ENCODE measurements at places on chromosomes 11 and 22.
A peak's percentile ranks its signal among the peaks of the same experiment; 100 is the strongest.

DNA sequence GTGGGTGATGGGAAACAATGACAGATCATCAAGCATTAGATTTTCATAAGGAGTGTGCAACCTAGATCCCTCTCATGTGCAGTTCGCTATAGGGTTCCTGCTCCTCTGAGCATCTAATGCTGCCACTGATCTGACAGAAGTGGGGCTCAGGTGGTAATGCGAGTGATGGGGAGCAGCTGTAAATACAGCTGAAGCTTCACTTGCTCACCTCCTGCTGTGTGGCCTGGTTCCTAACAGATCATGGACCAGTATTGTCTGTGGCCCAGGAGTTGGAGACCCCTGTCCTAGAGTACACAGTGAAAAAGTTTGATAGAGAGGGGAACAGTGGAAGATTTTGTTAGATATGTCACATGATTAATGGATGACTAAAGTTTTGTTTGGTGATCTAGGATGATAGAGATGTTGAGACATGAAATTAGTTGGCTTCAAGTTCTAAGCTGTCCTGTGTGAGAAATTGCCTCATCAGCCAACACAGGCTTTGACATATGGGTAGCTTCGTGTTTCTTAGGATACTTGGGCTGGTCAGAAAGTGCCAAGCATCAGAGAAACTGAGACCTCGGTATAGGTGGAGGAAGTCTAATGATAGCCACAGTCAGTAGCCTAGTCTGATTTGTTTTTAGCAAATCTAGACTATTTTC lies 47.4 kb downstream of the ARHGEF12 start:
- no peak for DNase-seq

- no peak for DNase-seq
Measured at GRCh38 chr11:884578-885070, 26.0 kb downstream of the CHID1 start.

- no peak for DNase-seq
Measured at GRCh38 chr22:45195616-45196015, 31.9 kb downstream of the NUP50 start.

DNA sequence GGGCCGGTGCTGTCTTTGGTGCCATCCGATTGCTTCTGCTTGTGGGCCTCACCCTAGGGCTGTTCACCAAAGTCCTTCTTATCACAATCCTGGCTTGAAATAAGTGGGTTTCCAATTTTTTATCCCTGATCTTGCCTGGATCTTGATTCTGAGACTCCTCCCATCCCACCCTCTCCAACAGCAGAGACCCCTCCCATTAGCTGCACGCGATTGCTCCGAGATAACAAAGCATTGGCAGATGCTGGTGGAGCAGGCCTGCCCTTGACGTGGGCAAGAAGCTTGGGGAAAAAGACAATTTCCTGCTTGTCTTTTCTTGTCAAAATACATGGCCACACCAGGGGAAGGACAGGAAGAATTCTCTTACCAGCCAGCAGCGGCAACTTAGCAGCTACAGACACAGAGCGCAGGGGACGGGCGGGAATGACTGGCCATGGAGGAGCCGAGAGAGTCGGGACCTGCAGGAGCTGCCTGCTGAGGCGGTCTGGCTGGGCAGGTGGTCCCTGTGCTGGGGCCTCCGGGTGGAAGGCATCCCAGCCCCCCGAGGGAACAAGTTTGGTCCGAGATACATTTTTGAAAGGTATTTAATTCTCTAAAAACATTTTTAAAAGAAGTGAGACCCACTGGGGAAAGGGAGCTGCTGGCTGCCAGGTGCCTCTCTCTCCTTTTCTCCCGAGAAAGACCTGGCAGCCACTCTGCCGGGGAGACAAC lies 9.7 kb upstream of the BID start:
- no peak for DNase-seq

DNA sequence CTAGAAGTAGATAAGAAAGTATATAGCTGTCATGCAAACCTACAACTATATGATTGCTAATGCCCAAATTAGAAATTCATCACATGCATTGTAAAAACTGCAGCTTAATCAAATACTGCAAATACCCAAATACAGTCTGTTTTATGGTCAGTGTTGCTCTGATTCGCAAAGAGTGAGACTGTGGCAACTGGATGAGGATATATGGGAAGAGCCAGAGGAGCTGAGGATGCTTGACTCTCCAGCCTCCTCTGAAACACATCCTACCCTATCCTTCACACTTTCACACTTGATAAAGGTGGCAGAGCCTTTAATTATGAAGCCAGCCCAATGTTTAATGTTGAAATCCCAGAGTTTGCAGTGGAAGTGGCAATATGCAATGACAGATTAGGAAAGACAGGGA lies 21.9 kb upstream of the OR2AT4 start:
- DNase-seq, result no peak

- no peak for DNase-seq
Measured at GRCh38 chr22:40462195-40462984, 92.0 kb downstream of the SGSM3 start.

DNA sequence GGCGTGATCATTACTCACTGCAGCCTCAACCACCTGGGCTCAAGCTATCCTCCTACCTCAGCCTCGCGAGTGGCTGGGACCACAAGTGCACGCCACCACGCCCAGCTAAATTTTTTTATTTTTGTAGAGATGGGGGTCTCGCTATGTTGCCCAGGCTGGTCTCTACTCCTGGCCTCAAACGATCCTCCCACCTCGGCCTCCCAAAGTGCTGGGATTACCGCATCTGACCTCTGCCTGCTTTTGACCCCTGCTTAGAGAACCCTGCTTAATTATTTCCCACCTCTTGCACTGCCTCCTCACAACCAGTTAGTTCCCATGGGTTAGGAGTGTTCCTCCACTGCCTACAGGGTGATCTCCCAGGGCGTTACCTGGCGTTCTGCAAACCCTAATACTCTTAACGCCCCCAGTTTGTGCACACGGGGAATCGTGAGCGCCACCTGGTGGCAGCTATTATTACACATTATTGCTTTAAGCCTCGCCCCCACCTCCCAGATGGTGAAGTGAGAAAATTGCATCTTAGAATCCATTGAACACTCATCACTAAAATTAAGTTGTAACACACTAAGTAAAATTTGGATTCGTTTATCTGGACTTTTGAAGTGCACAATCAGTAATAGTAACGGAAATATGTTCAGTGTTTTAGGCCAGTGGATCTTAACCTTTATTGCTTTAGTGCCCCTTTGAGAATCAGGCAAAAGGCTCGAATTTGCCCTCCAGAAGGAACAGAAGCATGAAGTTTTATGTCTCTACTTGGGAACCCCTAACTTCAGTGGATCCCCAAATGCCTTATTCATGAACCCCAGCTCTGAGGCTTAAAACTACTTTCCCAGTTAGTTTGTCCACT lies 61.4 kb upstream of the ASPHD2 start:
- peak; percentile 55 for DNase-seq

DNA sequence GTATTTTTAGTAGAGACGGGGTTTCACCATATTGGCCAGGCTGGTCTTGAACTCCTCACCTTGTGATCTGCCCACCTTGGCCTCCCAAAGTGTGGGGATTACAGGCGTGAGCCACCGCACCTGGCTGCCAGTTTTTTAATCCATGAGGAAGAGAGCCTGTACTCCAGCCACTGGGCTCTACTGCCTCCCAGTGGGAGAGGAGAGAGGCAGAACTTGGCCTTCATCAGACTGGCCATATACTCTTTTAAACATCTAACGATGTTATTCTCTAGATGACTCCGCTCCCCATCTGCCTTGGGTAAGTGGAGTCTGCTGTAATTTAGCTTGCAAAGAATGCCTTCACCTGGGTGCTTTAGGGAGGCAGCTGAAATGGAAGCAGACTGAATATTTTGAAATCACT lies 34.6 kb downstream of the SLC6A5 start:
- no peak for DNase-seq

GRCh38 chr11:115069599-115069998 lies 391.3 kb downstream of the NXPE2 start:
- DNase-seq, result no peak

- DNase-seq, result no peak
Measured at GRCh38 chr11:2518983-2519340, 74.2 kb downstream of the KCNQ1 start.

DNA sequence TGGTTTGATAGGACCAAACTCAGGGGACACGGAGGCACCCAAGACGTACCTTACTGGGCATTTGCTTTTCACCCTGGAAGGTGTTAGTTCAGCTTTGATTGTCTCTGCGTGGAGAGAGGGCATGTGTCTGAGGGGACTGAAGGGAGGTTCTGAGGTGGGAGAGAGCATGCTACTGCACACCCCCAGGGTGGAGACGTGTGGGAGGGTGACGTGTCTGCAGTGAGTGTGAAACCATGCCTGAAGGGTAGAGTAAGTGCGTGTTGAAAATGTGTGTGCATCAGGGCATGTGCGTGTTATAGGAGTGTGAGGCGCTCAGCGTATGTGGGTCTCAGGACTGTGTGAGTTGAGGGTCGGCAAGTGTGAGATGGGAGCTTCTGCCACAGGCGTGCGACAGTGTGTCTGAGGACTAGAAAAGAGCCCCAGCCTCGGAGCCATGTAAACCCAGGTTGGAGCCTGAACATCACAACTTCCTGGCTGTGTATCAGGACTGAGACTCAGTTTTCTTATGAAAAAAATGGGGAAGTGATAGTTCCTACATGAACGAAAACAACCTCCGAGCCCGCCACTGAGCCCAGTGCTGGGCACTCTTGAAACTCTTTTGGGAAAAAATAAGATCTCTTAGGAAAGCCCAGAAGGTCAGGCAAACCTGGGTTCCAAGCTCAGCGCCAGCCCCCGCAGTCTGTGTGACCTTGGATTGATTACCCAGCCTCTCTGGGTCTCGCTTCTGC lies 11.8 kb upstream of the KCNJ11 start:
- DNase-seq, result no peak

DNA sequence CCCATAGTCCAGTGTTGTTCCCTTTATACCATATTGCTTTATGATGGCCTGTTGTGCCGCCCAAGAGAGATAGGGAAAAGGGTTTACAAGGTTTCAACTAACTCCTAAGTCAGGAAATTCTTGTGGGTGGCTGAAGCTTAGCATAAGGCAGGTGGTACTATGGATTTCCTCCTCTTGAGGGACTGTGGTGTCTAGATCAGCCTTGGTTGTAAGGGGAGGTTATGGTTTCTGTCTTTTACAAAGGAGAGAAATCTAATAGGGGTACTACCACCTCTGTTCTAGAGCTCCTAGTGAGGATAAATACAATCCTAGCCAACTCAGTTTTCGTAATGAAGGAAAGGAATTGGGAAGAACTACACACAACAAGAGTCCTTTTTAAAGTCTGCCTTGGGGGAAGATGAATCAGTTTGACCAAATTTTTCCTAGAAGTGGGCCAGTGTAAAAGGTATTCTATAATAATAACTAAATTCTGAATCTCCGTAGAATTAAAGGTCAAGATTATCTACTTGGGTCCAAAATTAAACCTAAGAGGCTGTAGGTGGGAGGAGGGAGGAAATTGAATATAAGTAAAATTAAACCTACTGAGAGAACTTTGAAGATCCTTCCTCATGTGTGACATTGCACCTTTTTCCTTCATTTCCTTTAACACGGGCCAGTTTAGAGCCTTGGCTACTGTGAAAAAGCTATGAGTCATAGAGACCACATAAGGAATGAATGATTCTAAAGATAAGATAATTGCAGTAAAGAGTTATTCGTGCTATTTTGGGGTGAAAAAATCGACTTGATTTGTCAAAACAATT lies 17.2 kb downstream of the DLAT start:
- DNase-seq, result peak; percentile 45

- no peak for DNase-seq
Measured at GRCh38 chr22:44596396-44597125, 98.5 kb upstream of the RTL6 start.

GRCh38 chr11:37333345-37333744 lies 735.3 kb upstream of the RAG2 start:
- DNase-seq, result no peak

DNA sequence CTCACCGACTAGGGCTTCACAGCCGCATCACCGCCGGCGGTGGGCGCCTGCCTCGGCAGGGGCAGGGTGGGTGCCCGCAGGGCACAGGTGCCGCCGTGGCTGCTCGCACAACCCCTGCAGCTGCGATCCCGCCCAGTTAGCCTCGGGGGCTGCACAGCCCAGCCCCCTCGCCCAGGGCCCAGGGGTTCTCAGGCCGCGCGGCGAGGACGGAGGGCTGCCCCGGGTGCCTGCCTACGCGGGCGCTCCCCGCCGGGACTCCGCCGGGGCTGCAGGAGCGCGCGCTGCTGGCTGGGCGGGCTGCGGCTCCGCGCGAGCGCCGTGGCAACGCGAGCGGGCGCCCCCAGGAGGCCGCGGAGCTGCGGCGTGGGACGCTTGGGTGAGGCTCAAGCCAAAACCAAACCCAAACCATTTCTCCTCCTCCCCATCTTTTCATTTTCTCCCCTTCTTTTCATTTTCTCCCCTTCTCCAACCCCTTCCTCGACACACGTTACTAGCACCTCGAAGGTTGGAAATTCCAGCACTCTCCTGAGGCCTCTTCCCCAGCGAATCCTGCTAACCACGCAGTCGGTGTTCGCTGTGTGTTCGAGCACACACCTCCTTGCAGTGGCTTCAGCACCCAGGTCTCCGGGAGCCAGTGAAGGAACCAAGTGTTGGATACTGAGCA lies at the start of gene MICAL3:
MICAL3 (minus strand) TSS at position 286 of the 664 bp plus-strand sequence. CDS start 117,749 bp downstream, outside the sequence.
- DNase-seq, result peak; percentile 82

DNA sequence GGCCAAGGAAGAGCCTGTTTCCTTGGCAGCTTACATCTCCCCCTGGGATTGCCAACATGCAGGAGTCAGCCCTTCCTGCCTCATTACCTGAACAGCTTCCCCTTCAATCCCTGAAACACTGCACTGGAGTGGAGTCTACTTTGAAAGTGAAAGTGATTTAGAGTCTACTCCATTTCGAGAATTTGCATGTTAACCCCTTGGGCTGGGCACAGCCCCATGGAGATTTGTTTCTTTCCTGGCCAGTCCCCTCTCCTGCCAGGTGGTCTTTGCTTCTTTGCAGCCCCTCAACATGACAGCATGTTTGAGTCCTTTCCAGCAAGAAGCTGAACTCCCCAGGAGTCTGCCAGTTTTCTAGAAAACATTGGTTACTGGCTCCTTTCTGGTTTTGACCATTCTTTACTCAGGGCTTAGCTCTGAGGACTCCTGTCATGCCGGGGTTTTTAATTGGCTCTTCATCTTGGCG lies 59.9 kb downstream of the TRAF6 start:
- DNase-seq, result peak; percentile 35

GRCh38 chr11:113314389-113315301 lies at the start of gene TTC12:
TSS of gene TTC12 (plus strand) at chr11:113314583. CDS start at chr11:113316258, 1,675 bp downstream.
- DNase-seq, result peak; percentile 92

DNA sequence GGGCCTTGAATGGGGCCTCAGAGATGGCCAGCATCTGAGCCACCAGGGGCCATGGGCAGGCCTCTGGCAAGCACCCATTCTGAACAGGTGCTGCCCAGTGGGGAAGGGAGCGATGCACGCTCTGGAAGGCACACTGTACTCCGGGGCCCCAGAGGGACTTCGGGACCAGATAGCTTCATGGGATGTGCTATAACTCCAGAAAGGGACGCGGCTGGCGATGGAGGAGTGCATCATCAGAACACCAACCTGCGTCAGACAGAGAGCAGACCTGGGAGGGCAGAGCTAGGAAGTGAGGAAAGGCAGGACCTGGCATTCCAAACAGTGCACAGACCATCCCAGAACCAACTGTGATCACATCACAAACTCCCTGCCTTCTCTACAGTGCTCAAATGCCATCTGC lies 16.8 kb downstream of the DGCR2 start:
- DNase-seq, result no peak

DNA sequence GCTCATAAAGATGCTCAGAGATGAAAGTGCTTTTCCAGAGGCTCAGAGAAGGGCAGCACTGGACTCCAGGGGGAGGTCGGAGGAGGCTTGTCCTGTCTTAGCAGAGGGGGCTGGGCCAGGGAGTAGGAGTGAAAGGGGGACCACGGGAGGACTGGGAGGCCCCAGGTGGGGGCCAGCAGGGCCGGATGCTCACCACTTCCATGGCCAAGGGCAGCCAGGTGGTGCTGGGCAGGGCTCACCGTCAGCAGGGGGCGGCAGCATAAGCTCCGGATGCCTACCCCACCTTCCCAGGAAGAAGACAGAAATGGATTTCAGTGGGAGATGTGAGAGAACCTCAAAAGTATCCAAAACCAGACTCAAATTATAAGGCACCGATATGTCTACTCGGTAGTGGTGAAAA lies 11.0 kb downstream of the RAB36 start:
- no peak for DNase-seq
